Coronary artery (tissue), 2 donors: ENCODE measurements at places on chromosomes 2 and 18.
A peak's percentile ranks its signal among the peaks of the same experiment; 100 is the strongest.

DNA sequence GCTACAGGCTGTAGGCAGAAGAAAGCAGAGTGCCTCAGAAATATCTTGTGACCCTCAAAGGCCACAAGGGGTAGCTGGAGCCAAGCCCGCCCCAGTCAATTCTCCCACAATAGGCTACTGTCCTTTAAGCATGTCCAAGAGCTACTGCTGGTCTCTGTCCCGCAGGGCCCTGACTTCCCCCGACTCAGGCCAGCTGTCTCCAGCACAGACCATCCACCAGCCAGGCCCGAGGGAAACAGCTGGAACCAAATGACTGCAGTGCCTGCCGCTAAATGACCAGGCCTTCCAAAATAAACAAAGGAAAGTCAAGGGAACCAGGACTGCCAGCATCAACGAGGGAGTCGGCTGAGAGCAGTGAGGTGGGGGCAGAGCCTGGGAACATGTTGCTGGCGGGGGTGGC is 36.7 kb downstream of the MCFD2 start:
- peak; percentile 84 for DNase-seq

DNA sequence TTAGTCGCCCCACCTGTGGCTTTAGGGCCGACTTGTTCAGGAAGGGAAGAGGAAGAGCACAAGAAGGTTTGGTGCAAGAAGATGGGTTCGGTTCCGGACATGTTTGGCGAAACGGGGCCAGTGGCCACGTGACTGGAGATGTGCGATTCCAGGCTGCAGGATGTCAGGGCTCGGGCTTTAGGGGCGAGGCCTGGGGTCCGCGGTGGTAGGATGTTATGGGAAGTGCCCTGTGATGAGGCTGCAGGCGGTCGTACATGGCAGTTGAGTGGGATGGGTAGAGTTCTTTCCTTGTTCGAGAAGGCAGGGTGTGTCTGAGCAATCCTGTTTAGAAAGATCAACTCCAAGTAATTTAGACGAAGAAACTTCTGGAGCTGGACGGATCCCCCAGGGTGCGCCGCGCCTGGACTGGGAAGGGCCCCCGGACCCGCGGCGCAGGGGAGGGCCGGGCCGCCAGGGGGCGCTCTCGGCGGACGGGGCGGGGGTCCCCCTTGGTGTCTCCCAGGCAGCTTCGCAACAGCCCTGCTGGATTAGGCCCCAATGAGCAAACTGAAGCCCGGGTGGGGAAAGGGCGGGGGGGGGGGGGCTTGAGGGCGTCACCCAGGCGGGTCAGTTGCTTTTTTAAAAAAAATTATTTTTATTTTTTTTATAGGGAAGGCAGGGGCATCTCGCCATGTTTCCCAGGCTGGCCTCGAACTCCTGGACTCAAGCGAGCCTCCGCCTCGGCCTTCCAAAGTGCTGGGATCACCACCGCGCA is 17.2 kb upstream of the SDC1 start:
- no peak for DNase-seq

DNA sequence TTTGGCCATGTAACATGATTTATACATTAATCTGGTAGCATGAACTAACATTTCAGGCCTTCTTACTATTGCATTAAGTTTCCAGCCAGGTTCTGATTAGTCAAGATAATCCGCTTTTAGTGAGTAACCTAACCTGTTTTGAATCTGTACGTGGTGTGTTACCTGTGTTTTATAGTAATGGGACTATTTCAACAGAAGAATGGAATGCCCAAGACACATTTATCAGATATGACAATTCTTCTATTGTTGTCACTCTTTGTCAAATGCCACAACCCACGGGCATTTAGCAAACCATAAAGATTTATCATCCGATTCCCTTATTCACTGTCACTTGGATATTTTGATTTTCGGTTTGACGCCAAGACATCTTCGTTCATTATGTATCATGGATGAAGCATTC is 117.9 kb downstream of the ETAA1 start:
- no peak for DNase-seq

DNA sequence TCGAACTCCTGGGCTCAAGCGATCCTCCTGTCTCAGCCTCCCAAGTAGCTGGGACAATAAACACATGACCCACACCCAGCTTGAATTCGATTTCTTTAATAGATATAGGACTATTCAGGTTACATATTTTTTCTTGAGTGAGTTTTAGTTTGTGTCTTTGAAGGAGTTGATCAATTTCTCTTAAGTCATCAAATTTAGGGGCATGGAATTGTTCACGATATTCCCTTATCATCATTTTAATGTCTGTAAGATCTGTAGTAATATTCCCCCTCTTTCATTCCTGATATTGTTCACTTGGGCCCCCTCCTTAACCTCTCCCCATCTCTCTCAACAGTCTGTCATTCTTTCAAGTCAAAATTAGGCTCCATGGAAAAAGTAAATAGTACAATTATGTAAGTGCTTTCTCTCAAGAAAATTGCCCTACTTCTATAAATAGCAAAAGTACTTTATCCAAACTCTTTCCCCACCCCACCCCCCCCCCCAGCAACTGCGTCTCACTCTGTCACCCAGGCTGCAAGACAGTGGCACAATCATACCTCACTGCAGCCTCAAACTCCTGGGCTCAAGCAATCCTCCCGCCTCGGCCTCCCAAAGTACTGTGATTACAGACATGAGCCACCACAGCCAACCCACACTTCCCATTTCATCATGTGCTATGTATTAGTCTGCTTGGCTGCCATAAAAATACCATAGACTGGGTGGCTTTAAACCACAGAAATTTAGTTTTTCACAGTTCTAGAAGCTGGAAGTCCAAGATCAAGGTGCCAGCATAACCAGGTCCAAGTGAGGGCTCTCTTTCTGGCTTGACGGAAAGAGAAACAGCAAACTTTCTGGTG is 20.1 kb downstream of the WDR33 start:
- DNase-seq, result no peak

- DNase-seq, result no peak
Observed at GRCh38 chr2:142973822-142974207, 96.4 kb downstream of the KYNU start.

DNA sequence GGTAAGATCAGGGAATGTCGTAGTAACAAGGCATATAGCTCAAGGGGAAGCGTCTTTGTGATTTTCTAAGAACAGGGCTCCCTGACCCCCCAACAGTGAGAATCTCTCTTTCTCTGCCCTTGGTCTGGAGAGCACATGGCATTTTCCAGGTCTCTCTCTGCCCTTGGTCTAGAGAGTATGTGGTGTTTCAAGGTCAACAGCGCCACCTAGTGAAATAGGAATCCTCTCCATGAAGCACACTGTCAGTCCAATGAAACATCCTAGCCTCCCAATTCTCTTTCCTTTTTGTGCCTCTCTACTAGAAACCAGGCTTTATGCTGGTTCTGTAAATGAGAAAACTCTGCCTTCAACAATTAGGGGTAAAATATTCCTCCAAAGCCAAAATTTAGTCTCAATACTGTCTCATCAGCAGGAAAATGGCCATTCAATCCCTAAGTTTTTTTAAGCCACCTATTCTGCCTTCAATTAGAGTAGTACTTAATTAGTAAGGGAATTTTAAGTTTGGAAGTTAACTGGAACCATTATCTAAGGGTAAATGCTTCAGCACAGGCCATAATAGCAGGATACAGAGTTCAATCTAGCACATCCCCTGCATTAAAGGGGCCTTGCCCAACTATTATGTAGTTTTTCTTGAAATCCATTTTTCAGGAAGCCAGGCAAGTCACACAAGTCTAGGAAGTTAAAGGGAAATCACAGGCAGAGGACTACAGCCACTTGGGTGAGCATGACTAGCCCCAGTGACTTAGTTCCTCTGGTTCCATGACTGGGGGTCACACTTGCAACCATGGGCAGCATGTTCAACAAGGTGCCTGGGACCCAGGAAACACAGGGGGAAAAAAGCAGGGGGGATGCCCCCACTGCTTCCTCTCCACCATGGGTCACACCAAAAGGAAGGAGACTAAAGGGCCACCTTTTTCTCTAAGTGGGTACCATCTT is 12.4 kb downstream of the DYM start:
- no peak for DNase-seq

DNA sequence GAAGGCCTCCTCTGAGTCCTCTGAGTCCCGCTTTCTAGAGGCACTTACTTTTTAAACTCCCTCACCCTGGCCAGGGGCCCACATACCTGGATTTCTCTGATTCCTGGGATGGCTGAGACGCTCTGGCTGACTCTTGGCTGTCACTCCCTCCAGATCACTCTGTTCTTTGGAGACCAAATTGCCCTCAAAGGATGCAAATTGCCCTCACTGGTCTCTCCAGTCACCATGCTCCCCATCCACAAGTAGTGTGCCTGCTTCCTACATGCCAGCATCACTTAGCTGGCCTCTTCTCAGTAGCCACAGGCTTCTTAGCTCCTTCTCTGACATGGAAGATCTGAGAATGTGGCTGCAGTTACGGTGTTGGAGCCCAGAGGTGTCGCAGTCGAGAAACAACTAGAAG is 41.3 kb upstream of the CCDC68 start:
- no peak for DNase-seq

- DNase-seq, result no peak
Observed at GRCh38 chr2:234869969-234870368, 81.8 kb upstream of the SH3BP4 start.

GRCh38 chr18:25463726-25464125 is 111.8 kb upstream of the ZNF521 start:
- no peak for DNase-seq

DNA sequence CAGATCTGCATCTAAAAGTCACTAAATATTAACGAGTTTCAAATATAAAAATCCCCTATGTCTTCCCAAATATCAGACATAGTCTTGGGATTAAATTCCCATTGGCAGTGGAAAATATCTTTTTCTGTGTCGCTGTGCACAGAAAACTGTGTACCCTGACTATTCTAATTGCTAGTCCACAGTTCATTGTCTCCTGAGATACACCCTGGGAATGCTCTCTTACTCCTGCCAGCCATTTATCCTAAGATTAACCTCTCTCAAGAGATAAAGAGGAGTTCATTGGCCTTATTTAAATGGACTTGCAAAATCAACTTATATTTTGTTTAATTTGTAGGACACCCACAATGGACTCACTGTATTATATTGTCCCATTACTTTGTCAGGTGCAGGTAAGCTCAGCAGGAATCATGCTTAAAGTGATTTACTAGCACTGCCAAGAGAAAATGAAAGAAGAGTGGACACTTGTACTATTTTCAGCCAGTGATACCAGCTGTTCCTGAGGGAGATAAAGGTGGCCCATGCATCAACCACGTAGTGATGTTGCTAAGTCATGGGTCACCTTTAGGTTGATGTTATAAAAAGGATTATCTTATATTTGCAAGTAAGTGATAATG is 553.8 kb downstream of the PIK3C3 start:
- no peak for DNase-seq

- DNase-seq, result peak; percentile 47
Observed at GRCh38 chr2:126876631-126877030, 22.1 kb upstream of the TEX51 start.
